ENCODE measurements at places on chromosomes 4 and X.

GRCh38 chr4:174398728-174399127, 115.0 kb downstream of the CEP44 start:
- DNase-seq: no peak

DNA sequence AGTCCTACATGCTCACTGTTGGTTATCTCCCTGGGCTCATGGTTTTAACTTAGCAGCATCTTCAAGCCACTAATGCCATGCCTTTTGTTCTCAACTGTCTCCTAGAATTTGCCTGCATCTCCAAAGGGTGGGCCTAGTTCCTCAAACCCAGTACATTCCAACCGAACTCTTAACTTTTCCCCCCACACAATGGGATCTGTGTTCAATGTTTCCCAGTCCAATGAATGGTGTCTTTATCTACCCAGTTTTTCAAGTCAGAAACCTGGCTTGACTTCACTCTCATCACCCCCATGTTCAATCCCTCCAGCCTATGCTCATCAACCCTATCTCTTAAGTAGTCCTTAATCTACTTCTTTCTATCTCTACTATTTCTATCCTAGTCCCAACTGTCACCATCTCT, 12.9 kb downstream of the CD40LG start:
- DNase-seq: no peak

- no peak for DNase-seq
Observed at GRCh38 chr4:25096251-25096980, 63.8 kb downstream of the SEPSECS start.

DNA sequence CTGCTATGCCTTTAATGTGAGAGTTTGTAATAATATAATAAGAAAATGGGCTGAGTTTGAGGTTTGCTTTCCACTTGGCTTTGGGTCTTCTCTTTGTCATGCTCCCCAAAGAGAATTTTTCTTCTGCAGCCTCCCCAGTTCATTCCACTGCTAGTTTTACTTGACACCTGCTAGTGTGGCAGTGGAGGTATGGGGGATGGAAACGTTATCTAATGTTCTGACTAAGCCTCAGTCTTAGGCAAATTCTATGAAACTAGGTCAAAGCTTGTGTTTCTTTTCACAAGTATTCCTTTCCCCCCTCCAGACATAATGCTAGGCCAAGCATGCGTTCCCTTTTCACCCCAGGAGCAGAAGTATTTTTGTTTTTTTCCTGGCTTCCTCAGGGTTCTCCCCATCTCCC, 67.5 kb downstream of the PPP1R2C start:
- no peak for DNase-seq

- no peak for DNase-seq
Observed at GRCh38 chrX:112643721-112644120, 36.0 kb downstream of the LHFPL1 start.

DNA sequence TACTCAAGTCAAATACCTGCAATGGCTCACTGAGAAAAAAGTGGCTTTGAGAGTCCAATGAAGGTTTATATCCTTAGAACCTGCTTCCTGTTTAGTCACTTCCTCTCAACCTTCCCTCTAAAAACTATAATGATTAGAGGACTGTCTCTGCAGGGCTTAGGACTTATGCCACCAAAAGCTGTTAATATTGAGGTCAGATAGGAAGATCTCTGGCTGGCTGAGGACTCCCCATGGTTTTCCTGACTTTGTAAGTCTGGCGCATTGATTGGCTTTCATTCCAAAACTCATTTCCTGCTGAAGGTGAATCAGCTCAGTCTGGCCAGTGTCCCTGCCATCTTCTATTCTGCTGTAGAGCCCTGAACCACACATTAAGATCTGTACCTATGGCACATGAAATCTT, 140.9 kb upstream of the ANK2 start:
- DNase-seq: no peak

Measured in left ventricle myocardium inferior (tissue), 1 donor.